ENCODE measurements at places on chromosomes 16 and 17.
A peak's percentile ranks its signal among the peaks of the same experiment; 100 is the strongest.

- no peak for DNase-seq
Observed at GRCh38 chr17:68821860-68822696, 133.1 kb downstream of the ABCA8 start.

DNA sequence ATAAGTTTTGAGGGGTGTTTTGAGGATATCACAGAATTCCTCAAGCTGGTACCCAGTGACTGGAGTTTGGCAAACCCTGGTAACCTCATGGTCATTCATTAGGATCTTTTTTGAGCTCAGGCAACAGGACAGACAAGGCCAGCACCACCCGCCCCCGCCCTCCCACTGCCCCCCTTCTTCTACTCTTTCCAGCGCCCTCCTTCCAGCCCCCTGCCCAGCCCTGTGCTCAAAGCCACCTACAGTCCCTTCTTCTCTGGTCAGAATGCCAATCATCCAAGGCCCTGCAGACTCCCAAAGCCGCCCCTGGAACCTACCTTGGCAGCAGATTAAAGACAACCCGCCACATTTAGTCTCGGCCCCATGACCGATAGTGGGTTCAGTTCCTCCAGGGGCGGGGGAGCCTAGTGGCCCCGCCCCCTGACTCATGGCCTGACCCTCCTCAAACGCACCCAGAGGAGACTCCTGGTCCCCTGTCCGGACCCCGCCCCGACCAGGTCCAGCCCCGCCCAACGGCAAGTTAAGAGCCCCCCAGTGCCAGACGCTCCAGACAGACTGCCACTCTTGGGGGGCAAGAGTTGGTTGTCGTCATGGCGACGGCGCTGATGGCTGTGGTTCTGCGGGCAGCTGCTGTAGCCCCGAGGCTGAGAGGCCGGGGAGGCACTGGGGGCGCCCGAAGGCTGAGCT, at the start of gene NAGS:
Gene NAGS (plus strand): TSS at position 546 of the 684 bp plus-strand sequence. CDS start 42 bp downstream, at position 588.
- no peak for DNase-seq

- no peak for DNase-seq
Observed at GRCh38 chr17:66930933-66931332, 33.6 kb upstream of the CACNG4 start.

GRCh38 chr17:76775021-76775600, 37.2 kb downstream of the MFSD11 start:
- DNase-seq, result no peak

DNA sequence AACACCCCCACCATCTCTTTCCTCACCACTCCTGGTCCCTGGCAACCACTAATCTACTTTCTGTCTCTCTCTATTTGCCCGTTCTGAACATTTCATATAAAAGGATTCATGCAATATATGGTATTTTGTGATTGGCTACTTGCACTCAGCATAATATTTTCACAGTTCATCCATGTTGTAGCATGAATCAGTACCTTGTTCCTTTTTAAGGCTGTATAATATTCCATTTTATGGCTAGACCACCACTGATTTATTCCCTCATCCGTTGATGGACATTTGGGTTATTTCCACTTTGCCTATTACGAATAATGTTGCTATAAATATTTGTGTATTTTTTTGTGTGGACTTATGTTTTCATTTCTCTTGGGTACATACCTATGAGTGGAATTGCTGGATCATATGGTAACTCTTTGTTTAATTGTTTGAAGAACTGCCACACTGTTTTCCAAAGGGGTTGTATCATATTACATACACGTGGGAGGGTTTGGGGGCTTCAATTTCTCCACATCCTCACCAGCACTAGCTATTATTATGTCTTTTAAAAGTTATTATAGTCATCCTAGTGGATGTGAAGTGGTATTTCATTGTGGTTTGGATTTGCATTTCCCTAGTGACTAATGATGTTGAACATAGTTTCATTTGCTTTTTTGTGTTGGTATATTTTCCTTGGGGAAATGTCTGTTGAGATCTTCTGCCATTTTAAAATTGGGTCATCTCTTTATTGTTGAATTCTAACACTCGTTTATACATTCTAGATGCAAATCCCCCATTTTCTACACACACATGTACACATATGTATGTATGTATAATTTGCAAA, 26.3 kb downstream of the SEC14L5 start:
- DNase-seq, result no peak

GRCh38 chr17:66978514-66979061, 14.1 kb downstream of the CACNG4 start:
- DNase-seq, result no peak

DNA sequence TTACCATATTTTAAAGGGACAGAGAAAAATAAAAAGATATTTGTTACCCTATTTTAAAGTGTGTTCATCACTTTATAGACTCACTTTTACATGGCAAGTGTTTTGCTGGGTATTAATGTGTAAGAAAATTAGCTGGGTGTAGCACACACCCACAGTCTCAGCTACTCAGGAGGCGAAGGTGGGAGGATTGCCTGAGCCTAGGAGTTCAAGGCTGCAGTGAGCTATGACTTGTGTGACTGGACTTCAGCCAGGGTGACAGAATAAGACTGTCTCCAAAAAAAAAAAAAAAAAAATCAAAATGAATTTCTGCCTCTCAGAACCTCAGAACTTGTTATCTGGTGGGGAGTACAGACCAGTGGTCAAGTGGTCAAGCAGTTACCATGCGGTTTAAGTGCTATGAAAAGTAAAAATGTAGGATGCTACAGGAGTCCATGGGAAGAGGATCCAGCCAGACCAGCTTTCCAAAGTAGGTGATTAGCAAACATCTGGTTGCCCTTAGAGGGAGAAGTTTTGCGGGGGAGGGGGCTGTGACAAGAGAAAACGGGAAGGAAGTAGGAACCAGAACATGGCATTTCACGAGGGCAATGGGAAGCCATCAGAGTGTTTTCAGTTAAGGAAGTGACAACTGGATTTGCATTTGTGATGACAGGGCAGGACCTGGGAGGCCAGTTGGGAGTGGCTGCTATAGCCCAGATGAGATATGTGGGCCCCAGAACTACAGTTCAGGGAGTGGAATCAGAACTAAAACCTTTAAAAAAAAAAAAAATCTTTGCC, 13.9 kb downstream of the CNEP1R1 start:
- DNase-seq, result no peak

GRCh38 chr17:40139566-40140058, 725 bp upstream of the CASC3 start:
- no peak for DNase-seq

DNA sequence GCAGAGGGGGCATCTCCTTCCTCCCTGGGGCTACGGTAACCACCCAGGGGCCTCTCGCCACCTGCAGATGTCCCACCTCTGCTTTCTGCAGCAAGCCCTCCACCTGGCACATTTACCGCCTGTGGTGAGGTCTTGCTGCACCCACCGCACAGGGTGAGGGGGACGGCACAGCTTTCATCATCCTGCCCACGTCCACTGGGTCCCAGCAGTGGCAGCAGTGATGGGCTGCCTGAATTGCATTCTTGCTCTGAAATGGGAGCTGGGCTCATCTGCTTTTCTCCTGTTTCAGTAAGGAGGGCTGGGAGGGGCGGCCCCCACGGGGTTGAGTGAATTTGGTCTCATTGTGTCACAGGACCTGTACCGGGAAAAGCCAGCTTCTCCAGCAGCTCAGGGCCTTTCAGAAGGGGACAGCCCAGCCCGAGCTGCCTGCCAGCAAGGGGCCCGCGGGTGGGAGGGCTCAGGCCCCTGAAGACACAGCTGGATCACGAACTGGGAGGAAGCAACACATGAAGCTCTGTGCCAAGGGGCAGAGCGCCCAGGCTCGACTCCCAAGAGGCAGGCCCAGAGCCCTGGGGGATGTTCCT, 12.7 kb downstream of the DNAAF8 start:
- DNase-seq, result no peak

DNA sequence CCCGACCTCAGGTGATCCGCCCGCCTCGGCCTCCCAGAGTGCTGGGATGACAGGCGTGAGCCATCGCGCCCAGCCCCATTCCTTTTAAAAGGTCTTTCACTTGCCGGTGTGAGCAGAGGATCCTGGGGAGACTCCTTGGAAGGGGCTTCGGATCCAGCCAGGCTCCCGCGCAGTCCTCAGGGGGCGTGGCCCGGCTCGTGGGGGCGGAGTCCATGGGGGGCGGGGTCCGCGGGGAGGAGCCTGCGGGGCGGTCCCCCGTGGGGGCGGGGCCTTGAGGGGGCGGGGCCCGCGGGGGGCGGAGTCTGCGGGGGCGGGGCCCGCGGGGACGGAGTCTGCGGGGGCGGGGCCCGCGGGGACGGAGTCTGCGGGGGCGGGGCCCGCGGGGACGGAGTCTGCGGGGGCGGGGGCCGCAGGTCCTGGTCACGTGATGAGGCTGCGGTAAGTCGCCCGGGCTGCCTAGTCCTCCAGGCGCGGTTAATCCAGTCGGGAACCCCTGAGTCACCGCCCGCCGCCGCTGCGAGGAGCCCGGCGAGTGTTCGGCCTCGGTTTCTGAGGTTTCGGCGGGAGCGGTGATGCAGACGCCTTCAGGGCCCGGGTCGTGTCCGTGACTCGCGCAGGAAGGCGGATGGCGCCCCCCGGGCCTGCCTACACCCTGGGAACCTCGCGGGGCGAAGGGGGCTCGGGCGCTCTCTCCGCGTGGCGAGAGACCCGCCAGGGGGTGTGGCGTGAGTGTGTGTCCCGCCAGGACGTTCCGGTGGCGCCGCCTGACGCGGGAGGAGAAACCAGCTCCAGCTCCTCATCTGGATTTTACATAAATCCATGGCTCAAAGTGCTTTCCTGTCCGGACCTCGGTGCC, 23.6 kb upstream of the ABR start:
- no peak for DNase-seq

DNA sequence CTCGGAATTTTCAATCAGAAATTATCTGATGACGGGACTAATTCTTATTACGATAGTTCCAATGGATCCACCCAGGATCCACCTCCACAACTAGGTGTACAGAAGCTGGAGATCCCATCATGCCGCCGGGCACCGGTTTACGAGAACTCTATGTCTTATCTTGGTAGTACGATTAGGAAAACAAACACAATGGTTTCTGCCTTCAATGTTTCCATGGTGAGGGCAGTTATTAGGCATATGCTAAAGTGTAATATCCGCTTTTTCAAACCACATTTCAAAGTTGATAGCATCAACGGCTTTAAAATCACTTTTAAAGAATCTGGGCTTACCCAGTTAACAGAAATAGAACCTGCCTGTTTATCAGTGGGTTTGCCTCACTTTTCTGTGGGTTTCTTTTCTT, 705.7 kb downstream of the MAF start:
- DNase-seq, result no peak

GRCh38 chr17:22304667-22305303, 612.5 kb downstream of the KCNJ18 start:
- DNase-seq, result no peak

DNA sequence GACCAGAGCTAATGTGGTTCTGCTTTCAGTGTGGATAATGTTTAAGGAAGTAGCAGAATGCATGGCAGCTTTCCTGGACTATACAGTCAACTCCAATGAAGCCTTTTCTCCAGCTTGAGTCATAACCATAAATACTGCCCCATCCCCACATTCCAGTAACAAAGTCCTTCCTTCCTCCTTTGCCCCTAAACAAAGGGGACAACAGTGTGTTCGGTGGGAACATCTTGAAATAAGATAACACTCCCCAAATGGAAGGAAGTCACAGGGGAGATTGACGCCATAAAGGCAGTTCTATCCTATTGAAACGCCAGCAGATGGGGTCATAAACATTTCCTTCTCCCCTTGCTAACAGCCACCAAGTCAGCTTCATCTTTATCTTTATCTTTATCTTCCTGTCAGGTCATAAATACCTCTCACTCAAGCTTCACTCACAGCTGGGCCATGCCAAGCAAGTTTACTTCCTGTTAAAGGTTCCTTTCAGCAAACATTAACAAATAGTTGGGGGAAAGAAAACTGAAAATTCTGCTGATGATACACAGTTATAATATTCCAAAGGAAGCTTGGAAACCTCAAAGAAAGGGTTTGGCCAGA, 136.7 kb downstream of the SNX11 start:
- DNase-seq, result peak; percentile 37

DNA sequence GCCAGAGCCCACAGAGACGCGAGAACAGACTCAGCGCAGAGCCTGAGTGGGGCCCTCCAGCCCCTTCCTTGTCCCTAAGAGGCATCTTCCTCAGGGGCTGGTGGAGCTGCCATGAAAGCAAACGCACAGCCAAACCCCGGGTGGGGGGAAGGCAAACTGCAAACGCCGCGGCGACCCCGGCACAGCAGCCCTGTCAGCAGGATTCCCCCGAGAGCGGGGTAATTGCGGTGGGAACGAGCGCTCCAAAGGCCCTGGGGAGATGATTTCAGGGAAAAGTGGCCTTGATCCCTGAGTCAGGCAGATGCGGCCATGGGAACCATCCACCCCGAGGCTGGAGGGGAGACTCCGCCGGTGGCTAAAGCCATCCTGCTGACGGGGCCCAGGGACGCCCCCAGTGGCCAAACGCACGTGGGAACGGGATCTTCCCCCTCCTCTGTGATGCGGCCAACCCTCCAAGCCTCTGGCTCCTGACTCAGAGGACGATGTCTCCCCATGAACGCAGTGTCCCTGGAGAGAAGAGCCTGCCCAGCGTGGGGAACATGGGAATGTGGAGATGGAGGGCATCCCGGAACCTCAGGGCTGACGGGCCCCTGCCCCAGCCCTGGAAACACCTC, 25.1 kb downstream of the SLC7A5 start:
- DNase-seq, result no peak

DNA sequence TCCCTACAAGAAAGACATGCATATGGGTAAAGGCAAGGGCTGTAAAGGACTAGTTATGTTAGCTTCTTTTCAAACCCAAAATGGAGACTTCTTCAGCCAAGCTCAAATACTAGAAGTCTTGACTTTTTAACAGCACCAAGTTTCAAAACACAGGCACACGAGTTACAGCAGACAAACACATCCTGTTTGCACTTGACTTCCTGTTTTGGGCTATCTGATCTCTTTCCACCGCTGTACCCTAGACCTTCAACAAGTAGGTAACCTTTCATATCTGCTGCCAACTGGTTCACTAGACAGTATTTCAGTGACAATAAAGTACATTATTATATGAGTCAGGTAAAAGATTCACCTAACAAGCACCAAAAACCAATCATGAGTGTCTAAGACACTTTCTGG, 12.3 kb downstream of the RFFL start:
- peak; percentile 78 for DNase-seq

DNA sequence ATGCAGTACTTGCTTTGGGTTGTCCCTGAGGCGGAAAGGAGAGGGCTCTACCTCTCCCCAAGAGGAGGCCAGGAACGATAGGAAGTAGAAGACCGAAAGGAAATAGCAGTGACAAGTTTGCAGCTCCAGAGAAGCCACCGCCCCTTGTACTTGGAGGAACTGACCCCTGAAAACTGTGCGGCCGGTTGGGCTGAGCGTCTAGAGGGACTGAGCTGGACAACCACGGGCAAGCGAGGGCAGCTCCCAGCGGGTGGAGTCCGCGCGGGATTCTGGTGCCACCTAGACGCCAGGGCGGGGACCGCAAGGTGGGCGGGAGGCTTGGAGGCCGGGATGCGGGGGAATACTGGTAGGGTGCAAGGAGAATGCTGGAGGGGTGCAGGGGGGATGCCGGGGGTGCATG, 1.3 kb upstream of the SLC6A4 start:
- DNase-seq, result no peak

DNA sequence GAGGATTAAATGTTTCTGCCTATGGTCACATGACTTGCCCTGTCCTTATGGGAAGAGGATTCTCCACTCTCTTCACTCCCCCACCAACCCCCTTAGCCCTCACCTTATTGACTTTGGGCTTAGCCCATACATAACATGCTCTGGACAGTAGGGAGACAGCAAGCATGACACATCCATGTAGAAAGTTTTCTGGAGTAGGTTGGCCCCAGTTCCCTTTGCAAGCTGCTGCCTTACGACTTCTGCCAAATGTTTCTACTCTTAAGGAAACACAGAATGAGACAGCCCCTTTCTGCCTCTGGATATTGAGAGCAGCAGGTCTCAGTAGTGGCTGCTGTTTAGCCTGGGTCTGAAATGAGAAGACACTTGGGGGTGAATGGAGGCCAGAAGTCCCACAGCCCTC, 282.2 kb downstream of the MAP2K6 start:
- no peak for DNase-seq

- DNase-seq, result no peak
Observed at GRCh38 chr16:49455991-49456745, 82.6 kb downstream of the C16orf78 start.

Measured in MM.1S (cell line).